ENCODE measurements at places on chromosomes 11 and 22.

- no peak for DNase-seq
These were observed 14.4 kb upstream of the CTTN start for GRCh38 chr11:70383664-70384565.

DNA sequence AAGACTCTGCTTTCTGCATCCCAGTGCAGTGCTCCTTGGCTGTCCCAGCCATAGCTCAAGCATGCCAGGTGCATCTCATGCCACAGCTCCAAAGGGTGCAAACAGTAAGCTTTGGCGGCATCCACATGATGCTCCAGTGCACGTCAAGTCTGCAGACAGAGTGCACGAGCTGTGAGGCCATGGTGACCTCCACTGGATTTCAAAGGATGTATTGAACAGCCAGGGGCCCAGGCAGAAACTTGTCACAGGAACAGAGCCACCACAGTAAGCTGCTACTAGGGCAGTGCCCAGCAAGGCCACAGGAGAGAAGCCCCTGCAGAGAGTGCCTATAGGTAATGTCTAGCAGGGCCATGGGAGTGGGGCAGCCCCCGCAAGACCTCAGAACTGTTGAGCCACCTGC lies 206.8 kb upstream of the DDI1 start:
- no peak for DNase-seq

DNA sequence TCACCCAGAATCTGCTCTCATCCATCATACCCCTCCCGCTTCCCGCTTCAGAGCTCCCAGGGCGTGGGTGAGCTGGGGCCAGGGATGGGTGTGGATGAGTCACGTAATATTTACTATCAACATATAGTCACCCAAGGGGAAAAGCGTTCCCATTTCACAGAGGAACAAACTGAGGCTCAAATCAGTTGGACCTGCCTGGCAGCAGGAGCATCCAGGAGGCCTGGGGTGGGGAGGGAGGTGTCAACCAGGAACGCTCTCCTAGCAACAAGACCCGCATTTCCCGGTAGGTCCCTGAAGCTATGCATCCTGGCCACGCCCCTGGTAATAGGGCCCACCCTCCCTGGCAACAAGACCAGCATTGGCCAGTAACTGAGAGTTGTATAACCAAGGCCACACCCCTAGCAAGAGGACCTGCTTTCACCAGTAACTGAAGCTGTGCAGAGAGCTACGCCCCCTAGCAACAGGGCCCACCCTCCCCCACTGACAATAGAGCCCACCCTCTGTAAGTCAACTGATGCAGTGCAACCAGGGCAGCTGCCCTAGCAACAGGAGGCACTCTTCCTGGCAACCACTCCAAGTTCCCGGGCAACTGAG lies 32.7 kb upstream of the TXNRD2 start:
- peak; percentile 42 for DNase-seq

DNA sequence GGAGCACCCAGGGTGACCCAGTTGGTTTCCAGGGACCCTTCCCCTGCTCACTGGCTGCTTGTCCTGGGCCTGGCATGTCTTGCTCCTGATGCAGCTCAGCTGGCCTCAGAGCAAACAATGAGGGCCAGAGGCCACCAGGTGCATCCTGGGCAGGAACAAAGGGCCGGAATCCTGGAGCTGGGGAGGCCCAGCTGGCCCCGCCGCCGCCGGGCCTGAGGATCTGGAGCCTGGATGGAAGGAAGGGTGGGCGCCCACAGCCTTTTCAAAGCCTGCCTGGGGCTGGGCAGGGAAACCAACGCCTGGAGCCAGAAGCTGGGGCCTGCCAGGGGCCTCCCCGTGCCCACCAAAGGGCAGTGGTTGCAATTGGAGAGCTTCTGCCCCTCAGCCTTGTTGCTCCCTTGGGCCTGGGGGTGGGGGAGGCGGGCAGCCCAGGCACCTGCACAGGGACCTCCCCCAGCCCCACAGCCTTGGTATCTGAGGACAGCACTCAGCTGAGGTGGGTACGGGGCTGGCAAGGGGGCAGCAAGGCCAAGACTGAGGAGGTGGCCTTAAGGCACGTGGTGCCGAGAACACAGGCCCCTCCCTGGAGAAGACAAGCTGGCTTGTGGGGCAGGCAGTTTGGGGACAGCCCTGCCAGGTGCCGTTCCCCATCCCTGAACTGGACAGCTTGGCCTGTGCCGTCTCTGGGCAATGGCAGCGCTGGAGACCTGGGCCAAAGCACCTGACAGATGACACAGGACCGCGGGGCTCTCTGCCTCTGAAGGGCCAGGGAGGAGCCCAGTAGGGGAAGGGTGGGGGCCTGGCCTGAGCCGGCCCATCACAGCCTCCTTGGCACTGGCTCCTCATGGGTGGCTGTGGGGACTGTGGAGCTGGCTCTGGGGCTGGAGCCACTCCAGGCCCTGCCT lies 7.1 kb upstream of the ADORA2A start:
- no peak for DNase-seq

DNA sequence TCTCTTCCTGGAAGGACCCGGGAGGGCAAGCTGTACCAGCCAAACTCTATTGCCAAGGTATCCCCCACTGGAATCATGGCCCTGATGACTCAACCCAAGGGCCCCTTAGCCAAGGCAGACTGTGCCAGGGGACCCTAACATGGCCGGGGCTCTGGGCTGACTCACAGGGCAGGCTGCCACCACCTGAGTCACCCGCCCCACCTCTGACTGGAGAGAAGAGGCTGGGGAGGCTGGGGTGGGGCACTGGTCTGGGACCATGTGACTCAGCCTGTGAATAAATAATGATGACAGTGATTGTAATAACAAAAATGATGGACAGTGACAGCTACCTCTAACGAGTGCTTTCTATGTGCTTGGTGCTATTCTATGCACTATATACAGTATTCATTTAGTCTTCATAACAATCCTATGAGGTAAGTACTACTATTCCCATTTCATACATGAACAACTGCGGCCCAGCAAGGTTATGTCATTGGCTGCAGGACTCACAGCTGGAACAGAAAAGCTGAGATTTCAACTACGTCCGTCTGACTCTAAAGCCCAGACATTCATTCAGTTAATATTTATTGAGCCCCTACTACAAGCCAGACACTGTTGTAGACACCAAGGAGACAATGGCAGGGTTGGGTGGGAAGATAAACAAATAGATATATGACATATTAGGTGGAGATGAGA lies 84.2 kb downstream of the FBXO7 start:
- DNase-seq, result peak; percentile 51

GRCh38 chr11:43957571-43957970 lies 15.1 kb downstream of the C11orf96 start:
- no peak for DNase-seq

- DNase-seq, result peak; percentile 64
These were observed 252.0 kb downstream of the CTTN start for GRCh38 chr11:70650075-70650909.

- no peak for DNase-seq
These were observed 78.1 kb downstream of the CYB5R2 start for GRCh38 chr11:7595016-7595866.

DNA sequence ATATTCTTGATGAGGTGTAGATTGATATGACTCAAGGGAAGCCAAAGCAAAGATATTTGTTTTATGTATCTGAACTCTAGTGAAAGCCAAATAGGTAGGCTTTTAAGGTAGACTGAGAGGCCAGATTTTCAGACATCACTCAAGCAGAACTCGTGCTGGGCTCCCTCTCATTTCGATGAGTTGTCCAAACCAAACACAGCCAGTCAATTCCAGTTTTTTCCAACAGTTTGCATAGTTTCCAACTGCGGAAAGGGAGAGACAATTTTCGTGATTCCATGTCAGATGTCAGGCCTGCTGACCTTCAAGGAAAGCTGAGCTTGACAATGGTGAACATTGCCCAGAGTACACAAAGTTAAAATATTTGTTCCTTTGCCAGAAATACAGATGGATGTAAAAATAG lies 110.9 kb upstream of the MPPED2 start:
- DNase-seq, result no peak

DNA sequence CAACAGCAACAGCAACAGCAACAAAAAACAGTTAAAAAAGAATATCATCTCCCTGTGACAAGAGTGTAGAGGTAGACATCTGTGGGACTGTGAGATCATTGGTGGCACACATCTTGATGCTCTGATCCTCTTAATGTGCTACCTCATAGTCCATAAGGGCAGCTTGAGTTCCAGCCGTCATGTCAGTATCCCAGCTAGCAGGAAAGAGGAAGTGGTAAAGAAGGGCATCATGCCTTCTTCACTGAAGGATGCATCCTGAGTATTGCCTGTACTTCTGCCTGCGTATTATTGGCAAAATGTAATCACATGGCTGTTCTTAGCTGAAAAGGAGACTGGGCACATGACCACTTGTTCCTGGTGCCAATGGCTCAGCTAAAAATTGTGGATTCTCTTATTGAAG lies 314.3 kb downstream of the TBC1D22A start:
- DNase-seq, result no peak
